T-cell (primary cell): ENCODE measurements at places on chromosomes 3 and 15.
A peak's percentile ranks its signal among the peaks of the same experiment; 100 is the strongest.

GRCh38 chr3:23539185-23539584 is 266.6 kb upstream of the UBE2E1 start:
- H3K27me3 ChIP-seq = no peaks in the 10 kb centered on the region
- DNase-seq = no peak
- no peak overlapping the region for H3K4me3 ChIP-seq

DNA sequence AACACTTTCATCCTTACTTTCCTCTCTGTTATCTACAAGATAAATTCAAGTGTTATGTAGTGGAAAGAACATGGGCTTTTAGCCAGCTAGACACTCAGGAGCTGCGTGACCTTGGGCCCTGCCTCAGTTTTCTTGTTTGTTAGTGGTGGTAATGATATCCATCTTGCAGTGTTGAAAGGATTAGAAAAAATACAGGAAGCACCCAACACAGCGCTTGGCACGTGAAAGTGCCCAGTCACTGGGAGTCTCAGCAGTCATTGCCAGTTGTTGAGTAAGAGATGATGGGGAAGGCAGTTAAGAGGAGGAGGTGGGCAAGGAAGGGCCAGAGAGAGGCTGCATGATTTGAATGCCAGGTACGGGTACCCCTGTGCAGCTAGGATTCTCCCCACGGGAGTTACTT is 5.3 kb downstream of the PDIA5 start:
- no peak overlapping the region for H3K4me3 ChIP-seq
- H3K4me1 ChIP-seq = peaks cover 3% of the 10 kb centered on the region
- H3K27ac ChIP-seq = no peak overlapping the region
- no peaks in the 10 kb centered on the region for H3K36me3 ChIP-seq
- no peak for DNase-seq
- H3K27me3 ChIP-seq = peaks cover 11% of the 10 kb centered on the region

DNA sequence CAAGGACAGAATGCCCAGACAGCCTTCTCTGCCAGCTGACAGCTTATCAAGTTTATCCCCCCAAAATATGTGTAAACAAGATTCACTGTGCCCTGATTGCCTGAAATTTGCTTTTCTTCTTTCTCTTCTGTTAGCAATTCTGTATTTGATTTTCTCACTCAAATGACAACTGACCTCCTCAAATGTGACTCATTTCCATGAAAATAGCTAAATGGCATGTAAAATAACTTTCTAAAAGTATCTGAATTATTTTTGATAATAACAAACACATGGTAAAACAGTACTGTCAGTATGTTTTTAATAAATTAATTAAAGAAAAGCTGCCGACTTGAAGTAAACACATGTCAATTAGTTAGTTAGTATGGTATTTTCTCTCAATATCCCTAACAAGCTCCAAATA is 202.3 kb upstream of the STAC start:
- no peak overlapping the region for H3K4me3 ChIP-seq
- no peak for DNase-seq
- H3K4me1 ChIP-seq = no peaks in the 10 kb centered on the region

GRCh38 chr3:17882981-17883380 is 140.6 kb upstream of the TBC1D5 start:
- H3K27ac ChIP-seq = no peak overlapping the region
- no peaks in the 10 kb centered on the region for H3K4me1 ChIP-seq
- no peak overlapping the region for H3K4me3 ChIP-seq

GRCh38 chr3:10189557-10190354 is 25.0 kb downstream of the IRAK2 start:
- DNase-seq = peak; percentile 22
- H3K27me3 ChIP-seq = no peaks in the 10 kb centered on the region
- H3K36me3 ChIP-seq = no peaks in the 10 kb centered on the region
- peak overlapping the region; percentile 67 for H3K27ac ChIP-seq
- peak overlapping the region; percentile 7 for H3K4me3 ChIP-seq
- peaks cover 73% of the 10 kb centered on the region for H3K4me1 ChIP-seq

DNA sequence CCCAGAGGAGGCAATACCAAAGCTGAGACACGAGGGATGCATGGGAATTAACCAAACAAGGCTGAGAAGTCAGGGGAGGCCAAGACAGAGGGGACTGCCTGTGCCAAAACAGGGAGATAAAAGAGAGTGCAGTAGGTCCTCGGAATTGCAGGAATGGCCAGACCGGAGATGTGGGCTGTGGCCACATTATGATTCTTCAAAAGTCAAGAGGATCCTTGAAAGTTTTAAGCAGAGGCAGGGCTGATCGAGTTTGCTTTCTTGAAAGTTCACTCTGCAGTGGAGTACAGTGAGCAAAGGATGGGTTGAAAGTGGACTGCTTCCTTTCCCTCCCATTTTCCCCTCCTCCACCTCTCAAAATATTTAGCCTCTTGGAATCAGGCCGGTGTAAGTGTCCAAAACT is 73.9 kb upstream of the ADAMTS9 start:
- no peak overlapping the region for H3K4me3 ChIP-seq
- H3K4me1 ChIP-seq = no peaks in the 10 kb centered on the region
- no peak overlapping the region for H3K27ac ChIP-seq
- H3K27me3 ChIP-seq = no peaks in the 10 kb centered on the region

DNA sequence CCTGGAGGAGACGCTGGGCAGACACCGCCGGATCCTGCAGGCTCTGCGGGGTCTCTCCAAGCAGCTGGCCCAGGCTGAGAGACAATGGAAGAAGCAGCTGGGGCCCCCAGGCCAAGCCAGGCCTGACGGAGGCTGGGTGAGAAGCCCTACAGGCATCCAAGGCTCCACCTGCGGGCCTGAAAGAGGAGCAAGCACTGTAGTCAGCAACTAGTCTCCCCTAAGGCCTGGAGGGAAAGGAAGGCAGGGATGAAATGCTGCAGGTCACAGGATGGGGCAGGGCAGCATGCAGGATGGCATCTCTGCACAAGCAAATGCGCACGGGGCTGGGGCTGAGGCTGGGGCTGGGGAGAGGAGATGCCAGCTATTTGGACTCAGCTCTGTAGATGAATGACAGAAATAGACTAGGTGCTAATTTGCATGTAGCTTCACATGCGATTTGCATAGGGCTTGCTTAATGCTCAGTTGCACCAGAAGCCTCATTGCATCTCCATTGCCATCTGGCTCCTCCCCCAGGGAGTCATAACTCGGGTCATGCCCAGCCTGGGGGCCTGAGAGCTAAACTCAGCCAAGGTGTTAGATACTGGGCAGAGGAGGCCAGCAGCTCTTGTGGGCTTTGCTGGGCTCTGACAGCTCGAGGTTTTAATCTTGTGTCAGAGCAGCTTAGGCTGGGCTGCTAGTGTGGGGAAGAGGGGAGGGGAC is 5.2 kb upstream of the CPLX3 start:
- peaks cover 15% of the 10 kb centered on the region for H3K4me1 ChIP-seq
- no peak overlapping the region for H3K27ac ChIP-seq
- no peak overlapping the region for H3K4me3 ChIP-seq
- DNase-seq = no peak

DNA sequence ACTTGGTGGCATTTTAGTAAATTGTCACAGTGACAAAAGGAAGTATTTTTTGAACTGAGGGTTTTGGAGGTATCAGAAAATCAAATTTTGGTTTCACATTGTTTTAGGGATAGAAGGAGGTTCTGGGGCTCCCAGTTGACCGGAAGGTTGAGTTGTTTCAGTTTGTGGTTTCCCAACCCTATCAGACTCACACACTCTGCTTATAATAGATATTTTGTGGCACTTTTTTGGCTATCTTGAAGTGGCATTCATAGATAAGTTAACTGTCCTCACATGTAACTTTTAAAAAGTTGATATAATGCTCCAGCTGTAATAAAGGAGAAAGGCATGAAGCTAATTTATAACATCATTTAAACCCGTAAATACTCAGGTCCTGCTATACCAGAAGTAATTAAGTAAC is 12.8 kb downstream of the ARMC8 start:
- no peak overlapping the region for H3K4me3 ChIP-seq
- no peaks in the 10 kb centered on the region for H3K27me3 ChIP-seq
- H3K4me1 ChIP-seq = no peaks in the 10 kb centered on the region
- DNase-seq = no peak

DNA sequence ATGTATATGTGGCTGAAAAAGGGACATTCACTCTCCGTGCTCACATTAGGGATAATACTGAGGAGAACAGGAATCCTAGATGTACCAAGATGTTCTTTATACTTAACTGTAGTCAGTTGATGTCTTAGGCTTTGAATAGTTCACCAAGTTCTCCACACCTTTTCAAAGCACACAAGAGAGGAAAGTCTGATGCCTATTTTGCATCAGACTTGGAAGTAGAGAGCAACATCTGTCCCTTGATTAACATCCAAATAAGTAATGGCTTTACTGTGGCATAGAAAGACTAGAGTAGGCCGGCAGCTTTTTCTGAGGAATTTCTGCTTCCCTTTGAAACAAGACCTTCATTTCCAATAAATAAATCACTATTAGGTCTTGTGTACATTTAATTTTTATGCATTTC is 34.0 kb downstream of the PIGB start:
- no peak overlapping the region for H3K4me3 ChIP-seq
- no peak overlapping the region for H3K27ac ChIP-seq
- H3K27me3 ChIP-seq = no peaks in the 10 kb centered on the region
- no peaks in the 10 kb centered on the region for H3K36me3 ChIP-seq
- no peaks in the 10 kb centered on the region for H3K4me1 ChIP-seq
- no peak for DNase-seq

- H3K27me3 ChIP-seq = no peaks in the 10 kb centered on the region
- H3K4me1 ChIP-seq = no peaks in the 10 kb centered on the region
- no peak overlapping the region for H3K4me3 ChIP-seq
- DNase-seq = no peak
- H3K36me3 ChIP-seq = no peaks in the 10 kb centered on the region
Measured at GRCh38 chr3:192772240-192772894, 45.0 kb upstream of the FGF12 start.

- H3K4me3 ChIP-seq = no peak overlapping the region
- H3K36me3 ChIP-seq = no peaks in the 10 kb centered on the region
- no peak overlapping the region for H3K27ac ChIP-seq
- H3K4me1 ChIP-seq = no peaks in the 10 kb centered on the region
- DNase-seq = no peak
- no peaks in the 10 kb centered on the region for H3K27me3 ChIP-seq
Measured at GRCh38 chr3:7188551-7188950, 327.6 kb downstream of the GRM7 start.

DNA sequence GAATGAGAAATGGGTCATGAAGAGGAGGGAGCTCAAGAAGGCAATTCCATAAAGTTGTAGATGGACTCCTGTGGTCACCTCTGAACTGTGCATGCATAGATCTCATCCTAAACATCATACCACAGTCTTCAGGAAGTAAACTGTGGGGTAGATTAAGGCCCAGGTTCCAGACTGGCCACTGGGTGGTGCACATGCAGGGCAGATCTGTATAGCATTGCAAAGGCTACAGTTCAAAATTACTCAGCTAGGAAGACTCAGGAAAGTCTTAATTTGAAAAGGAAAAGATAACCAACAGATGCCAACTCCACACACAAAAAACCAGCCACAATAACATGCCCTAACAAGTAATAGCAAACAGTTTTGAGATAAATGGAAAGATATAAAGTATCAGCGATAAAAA is 20.3 kb downstream of the KY start:
- no peak overlapping the region for H3K27ac ChIP-seq
- no peaks in the 10 kb centered on the region for H3K4me1 ChIP-seq
- no peaks in the 10 kb centered on the region for H3K27me3 ChIP-seq

DNA sequence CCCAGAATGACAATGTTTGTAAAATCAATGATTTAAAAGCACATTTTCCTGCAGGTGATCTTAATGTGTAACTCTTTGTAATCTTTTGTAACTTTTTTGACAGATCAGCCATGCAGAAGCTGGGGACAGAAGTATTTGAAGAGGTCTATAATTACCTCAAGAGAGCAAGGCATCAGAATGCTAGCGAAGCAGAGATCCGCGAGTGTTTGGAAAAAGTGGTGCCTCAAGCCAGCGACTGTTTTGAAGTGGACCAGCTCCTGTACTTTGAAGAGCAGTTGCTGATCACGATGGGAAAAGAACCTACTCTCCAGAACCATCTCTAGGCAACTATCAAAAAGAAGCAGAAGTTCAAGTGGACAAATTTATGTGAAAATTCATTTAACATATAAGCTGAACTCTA is 32.1 kb upstream of the NUDT16 start:
- no peaks in the 10 kb centered on the region for H3K27me3 ChIP-seq
- no peaks in the 10 kb centered on the region for H3K4me1 ChIP-seq
- no peaks in the 10 kb centered on the region for H3K36me3 ChIP-seq
- DNase-seq = no peak
- no peak overlapping the region for H3K27ac ChIP-seq
- H3K4me3 ChIP-seq = no peak overlapping the region

- H3K27ac ChIP-seq = no peak overlapping the region
- no peak for DNase-seq
- no peaks in the 10 kb centered on the region for H3K4me1 ChIP-seq
- no peak overlapping the region for H3K4me3 ChIP-seq
Measured at GRCh38 chr15:29636140-29636539, 186.1 kb downstream of the TJP1 start.

GRCh38 chr15:52440946-52441345 is 87.7 kb downstream of the MYO5A start:
- no peak for DNase-seq
- no peaks in the 10 kb centered on the region for H3K36me3 ChIP-seq
- H3K4me1 ChIP-seq = peaks cover 13% of the 10 kb centered on the region
- no peak overlapping the region for H3K27ac ChIP-seq
- no peak overlapping the region for H3K4me3 ChIP-seq

DNA sequence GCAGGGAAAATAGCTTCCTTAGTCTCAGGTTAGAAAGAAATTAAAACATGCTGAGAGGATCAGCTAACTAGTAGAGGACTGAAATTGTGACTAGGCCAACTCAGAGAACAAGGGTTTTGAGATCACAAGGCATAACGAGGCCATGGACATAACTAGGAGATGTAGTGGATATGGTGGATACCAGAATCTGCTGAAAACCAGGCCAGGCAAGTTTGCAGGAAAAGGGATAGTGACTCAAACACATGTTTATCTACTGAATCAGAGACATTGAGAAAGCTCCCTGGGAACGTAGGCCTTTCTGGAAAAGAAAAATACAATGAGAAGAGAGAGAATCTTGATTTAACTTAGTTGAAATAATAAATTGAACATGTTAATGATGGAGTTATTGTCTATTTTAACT is 326.5 kb upstream of the GBE1 start:
- H3K4me3 ChIP-seq = no peak overlapping the region
- H3K27me3 ChIP-seq = no peaks in the 10 kb centered on the region
- DNase-seq = no peak
- no peak overlapping the region for H3K27ac ChIP-seq
- H3K4me1 ChIP-seq = no peaks in the 10 kb centered on the region

DNA sequence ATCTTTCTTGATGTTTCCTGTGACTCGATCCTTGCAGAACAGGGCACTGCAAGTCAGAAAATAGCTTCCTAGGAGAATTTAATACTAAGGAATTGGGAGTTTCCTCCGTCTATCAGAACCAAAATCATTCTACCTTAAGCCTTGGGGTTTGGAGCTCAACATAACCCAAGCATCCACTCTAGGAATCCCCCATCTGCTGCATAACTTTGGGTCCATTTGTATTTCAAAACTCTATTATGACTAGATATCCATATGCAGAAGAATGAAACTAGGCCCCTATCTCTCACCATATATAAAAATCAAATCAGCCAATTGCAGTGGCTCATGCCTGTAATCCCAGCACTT is 61.7 kb upstream of the AKAP13 start:
- no peak for DNase-seq
- H3K36me3 ChIP-seq = no peaks in the 10 kb centered on the region
- no peaks in the 10 kb centered on the region for H3K27me3 ChIP-seq
- H3K4me3 ChIP-seq = no peak overlapping the region
- H3K4me1 ChIP-seq = peaks cover 21% of the 10 kb centered on the region
- no peak overlapping the region for H3K27ac ChIP-seq

GRCh38 chr3:66140743-66141372 is 79.9 kb upstream of the SLC25A26 start:
- no peak for DNase-seq
- no peaks in the 10 kb centered on the region for H3K36me3 ChIP-seq
- H3K27ac ChIP-seq = no peak overlapping the region
- no peak overlapping the region for H3K4me3 ChIP-seq
